ENCODE measurements at places on chromosomes 6 and 20.

DNA sequence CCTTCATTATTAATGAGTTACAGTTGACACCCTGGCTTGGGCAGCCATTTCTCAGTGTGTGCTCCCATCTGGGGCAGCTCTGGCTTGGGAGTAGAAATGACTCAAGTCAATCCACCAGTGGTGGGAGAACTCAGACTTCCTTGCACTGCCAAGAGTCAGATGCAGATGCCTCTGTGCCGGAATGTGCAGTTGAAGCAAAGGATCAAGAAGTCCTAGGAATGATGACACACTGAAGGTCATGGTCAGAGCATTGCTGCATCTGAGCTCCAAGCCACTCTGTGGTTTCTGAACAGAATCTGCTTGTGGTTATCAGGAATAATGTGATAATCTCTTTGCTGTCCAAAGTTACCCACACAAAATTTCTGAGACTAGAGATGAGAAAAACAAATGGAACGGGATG lies 19.5 kb upstream of the PAX1 start:
- DNase-seq = no peak

- DNase-seq = no peak
Observed at GRCh38 chr6:156395276-156395675, 381.9 kb upstream of the ARID1B start.

DNA sequence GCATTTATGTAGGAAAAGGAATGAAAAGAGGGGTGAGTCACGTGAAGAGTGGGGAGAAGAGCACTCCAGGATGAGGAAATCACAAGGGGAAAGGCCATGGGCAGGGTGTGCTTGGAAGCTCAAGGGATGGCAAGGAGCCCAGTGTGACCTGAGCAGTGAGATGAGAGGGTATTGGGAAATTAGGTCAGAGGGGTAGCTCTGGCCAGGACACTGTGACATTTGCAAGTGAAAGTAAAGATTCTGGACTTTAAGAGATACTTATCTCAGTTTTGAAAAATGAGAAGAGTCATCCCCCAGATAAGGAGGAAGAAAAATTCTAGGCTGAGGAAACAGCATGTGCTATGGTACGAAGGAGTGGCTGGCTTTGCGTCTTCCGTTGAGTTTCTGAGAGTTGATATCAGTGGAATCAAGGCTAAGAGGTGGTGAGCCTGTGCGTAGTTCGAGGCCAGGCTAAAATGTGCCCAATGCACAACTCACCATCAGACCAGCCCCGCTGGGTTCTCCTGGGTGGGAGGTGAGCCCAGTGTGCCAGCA lies 79.9 kb downstream of the GCLC start:
- no peak for DNase-seq

DNA sequence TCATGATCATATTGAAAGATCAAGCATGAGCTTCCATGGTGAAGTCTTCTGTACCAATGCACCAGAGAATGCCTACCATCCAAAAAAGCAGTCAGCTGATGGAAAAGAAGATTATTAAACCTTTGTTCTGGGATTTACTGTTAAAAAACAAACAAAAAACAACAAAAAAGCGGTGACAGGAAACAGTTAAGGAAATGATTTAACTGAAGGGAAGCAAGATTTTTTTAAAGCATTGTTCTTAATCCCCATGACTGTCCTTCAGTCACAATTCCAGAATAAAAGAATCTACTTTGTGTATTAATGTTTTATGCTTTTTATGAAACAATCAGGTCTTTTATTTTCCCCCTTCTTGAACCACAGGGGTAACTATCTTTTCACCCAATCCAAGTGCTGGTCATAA lies 23.9 kb downstream of the FAM162B start:
- no peak for DNase-seq

DNA sequence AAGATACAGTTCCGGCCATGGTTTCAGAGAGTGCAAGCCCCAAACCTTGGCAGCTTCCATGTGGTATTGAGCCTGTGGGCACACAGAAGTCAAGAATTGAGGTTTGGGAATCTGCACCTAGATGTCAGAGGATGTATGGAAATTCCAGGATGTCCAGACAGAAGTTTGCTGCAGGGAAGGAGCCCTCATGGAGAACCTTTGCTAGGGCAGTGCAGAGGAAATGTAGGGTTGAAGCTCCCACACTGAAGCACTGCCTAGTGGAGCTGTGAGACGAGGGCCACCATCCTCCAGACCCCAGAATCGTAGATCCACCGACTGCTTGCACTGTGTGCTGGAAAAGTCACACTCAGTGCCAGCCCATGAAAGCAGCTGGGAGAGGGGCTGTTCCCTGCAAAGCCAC lies 267.5 kb downstream of the OGFRL1 start:
- DNase-seq = no peak

GRCh38 chr6:135084001-135084915 lies 29.6 kb upstream of the HBS1L start:
- DNase-seq = no peak

DNA sequence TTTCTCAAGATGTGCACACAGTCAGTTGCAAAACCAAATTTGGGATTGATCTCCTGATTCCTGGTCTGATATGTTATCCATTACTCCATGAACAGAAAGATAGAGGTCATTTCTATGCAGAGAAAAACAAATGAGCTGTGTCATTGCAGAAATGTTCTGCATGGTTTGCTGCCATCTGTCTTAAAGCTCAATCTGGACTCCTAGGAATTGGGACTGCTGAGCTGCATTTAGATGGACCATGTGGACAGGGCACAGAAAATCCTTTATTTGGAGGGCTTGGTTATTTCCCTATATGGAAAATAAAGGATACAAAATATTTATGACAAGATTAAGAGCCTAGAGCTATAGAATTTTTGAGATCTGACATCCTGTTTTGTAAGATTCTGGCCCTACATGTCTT lies 91.3 kb downstream of the ADGRB3 start:
- DNase-seq = no peak

DNA sequence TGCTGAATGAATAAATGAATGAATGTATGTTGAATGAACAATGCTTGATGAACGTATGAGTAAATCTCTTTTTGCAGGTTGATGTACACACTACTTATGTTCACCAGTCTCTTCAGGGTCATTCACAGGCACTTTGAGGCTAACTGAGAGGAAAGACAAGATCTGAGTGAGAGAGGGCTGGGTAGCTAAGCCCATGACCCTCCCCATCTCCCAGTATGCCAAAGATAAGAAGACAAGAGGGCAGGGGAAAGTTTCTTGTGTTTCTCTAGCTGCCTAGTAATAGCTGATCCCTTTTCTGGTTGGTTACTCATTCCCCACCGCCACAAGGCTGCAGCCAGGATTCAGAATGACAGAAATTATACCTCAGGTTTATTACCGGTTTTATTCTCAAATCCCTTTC lies 90.7 kb downstream of the CEP57L1 start:
- DNase-seq = no peak

DNA sequence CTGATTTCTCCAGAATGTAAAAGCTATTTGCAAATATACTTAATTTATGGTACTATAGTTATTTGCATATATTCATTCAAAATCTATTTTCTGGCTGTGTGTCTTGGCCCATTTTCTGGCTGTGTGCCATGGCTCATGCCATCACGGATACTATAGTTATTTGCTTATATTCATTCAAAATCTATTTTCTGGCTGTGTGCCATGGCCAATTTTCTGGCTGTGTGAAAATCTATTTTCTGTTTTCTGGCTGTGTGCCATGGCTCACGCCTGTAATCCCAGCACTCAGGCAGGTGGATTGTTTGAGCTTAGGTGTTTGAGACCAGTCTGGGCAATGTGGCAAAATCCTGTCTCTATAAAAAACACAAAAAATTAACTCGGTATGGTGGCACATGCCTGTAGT lies 28.9 kb upstream of the RIPK1 start:
- DNase-seq = no peak

- no peak for DNase-seq
Observed at GRCh38 chr6:63804381-63804956, 168.9 kb downstream of the PHF3 start.

DNA sequence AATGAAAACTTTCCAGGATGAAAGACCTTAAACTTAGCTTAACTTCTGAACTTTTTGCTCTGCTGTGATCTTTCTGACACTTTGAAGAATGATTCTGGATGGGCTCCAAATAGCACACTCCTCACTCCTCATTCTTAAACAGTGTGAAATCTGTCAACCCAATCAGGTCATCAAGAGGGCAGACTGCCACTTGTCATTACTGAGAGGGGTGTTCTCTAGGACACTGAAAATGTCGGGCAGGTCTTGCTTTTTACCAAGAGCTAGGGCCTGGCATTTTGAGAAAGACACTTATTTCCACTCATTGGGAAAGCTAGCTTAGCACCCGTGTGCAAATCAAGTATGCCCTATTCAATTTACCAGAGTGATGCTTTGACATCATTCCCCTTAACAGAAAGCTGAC lies 122.2 kb downstream of the MTFR2 start:
- no peak for DNase-seq

GRCh38 chr20:62772619-62772989 lies 23.7 kb upstream of the MRGBP start:
- DNase-seq = no peak

DNA sequence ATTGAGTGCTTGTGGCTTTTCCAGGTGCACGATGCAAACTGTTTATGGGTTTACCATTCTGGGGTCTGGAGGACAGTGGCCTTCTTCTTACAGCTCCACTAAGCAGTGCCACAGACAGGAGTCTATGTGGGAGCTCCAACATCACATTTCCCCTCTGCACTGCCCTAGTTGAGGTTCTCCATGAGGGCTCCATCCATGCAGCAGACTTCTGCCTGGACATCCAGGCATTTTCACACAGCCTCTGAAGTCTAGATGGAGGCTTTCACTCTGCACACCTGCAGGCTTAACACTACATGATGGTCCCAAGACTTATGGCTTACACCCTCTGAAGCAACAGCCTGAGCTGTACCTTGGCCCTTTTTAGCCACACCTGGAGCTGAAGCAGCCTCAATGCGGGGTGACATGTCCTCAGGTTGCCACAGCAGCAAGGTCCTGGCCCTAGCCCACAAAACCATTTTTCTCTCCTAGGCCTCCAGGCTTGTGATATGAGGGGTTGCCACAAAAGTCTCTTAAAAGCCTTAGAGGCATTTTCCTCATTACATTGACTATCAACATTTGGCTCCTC lies 552.2 kb downstream of the TFAP2A start:
- no peak for DNase-seq

DNA sequence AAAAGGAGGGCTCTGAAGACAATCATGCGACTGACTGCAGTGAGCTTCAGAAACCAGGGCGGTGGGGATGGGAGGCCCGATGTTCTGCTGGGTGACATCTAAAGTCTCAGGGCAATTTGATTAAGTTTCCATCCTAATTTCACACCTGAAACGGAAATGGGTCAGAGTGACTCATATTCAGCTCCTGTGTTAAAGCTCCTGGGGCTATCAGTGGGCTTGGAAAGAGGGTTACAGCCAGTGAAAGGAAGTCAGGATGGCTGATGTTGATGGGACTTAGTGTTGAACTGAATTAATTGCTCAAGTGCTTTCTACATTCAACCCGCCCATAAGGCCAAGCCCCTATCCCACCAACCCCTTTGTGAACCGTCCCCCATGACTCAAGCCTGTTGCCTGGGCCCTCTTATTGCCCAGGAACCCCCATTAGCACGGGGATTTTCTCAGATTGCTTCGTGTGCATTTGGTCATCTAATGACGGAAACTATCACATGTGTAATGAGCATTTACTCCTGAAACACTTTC lies 47.1 kb upstream of the TBC1D7 start:
- DNase-seq = no peak

DNA sequence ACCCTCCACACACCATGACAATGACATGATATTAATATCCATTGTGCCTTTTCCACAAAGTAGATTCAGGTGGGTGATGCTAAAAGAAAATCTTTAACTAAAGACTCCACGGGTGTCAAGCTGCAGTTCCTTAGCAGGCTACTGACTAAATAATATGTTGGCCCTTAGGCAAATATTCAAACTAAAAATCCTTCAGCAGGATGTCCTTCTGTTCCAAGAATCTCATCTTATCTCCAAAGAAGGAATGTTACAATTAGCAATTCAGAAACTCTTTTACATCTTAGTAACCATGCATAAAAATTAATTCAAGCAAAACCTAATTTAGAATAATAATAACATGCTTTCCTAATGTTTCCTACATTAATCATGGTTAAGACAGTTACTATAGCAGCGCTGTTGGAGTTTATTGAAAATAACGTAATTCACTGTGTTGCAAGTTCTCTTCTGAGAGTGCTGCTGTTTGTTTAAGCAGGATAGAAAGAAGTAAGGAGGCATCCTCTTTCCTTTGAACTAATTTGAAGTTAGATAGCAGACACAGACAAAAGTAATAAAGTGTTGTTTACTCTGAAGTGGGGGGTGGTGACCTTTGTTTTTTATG lies 414.8 kb upstream of the CDH4 start:
- DNase-seq = no peak

- DNase-seq = no peak
Observed at GRCh38 chr6:18415671-18416340, 28.7 kb downstream of the RNF144B start.

DNA sequence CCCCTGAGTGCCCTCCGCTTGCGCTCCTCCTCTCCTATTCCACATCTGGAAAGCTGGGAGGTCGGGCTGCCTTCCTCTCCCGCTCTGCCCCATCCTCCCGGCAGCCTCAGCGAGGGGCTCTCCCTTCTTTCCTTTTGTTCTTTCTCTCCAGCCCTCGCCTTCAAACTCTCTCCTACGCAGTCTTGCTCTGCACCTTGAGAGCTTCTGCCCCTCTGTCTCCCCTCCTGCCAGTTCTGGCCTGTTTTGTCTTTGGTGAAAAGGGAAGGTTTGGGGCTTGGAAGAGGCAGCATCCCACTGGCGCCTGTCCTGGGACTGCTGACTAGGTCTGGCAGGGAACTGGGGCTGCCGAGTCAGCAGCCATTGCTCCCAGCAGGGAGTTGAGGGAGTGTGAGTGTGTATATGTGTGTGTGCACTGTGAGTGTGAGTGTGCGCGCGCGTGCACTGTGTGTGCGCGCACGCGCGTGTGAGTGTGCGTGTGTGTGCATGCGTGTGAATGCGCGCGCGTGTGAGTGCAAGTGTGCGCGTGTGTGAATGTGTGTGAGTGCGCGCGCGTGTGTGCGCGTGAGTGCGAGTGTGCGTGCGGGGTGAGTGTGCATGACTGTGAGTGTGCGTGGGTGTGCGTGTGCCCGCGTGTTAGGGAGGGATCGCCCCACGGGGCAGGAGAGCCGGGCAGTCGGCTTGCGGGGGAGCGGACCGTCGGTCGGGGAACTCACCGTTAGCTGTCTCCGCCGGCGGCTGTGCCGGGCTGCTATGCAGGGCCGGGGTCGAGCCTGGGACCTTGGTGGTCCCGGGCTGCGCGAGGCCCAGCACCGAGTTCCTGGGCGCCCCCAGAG lies 523 bp downstream of the CPXM1 start:
- no peak for DNase-seq

DNA sequence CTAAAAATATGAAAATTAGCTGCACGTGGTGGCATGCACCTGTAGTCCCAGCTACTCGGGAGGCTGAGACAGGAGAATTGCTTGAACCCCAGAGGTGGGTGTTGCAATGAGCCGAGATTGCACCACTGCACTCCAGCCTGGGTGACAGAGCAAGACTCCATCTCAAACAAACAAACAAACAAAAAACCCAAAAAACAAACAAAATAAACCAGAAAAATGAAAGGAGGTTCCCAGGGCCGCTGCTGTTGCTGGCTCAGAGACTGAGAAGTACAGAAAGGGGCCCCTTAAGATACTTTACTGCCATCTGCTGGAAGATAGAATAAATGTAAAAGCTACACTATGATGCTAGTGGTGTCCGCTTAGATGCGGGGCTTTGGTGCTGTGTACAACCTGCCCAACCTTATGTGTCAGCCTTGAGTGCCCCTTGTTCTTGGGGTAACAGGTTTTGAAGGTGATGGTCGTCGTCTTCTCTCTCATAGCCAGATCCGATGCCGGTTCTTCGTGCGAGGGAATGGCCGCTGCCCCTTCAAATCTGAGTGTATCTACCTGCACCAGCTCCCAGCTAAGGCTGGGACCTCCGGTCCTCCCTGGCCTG lies 2.8 kb upstream of the FANCE start:
- DNase-seq = peak; percentile 57

GRCh38 chr6:145602726-145603326 lies 132.5 kb downstream of the EPM2A start:
- DNase-seq = no peak
